Stimulated activated CD8-positive, alpha-beta memory T cell treated with anti-CD3 and anti-CD28 coated beads, Interleukin-15, amount 100 ng/mL, for 24 hours (primary cell): ENCODE measurements at places on chromosomes 7 and 10.

DNA sequence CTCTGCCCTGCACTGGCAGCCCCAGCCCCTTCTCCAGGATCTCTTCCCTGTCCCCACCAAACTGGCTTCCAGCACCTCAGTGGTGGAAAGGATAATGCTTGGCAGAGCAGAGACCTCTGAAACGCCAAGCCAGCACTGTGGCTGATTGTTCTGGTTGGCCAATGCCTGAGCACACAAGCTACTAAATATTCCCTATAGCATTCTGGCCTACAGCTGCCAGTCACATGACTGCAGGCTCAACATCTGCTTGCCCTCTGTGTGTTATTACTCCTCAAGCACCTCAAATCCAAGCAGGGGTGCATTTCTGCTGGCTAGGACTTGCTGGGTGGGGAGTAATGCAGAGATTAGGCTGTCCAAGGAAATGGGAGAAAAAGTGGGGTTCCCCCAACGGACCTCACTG, 6.1 kb downstream of the TBATA start:
- DNase-seq, result no peak

- no peak for DNase-seq
These were observed 66.4 kb upstream of the ATRNL1 start for GRCh38 chr10:115026746-115027140.

GRCh38 chr7:19677180-19677579, 31.7 kb downstream of the POLR1F start:
- DNase-seq, result no peak

DNA sequence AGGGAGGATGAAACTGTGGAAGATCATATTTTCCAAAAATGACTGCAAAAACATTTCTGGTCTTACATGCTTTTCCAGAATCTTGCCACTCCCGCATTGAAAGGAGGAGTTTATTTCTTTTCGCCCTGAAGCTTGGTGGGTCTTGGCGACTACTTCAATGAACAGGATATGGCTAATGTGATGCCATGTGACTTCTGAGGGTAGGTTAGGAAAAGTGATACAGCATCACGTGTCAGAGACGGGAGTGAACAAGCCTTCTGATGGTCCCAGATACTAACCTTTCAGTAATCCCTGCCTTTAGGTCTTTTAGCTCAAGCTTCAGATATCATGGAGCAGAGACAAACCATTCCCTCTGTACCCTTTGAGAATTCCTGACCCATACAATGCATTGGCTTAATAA, 192.2 kb upstream of the HPS1 start:
- DNase-seq, result no peak

DNA sequence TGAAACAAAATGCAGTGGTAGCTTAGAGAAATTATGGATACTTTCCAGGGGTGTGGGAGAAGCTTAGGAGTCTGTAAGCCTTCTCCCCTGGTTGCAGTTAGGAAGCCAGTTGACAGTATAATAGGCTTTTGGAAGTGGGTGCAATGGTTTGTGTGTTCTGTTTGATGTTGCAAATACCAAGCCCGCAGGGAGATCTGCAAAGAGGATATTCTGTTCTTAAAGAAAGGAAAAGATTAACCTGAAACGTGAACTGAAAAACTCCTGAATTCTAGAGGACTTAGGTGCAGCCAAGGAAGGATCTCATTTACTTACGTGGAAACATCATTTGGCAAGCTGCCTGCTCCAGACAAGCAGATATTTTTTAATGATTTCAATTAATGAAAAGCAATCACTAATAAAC, 496.6 kb downstream of the AUTS2 start:
- no peak for DNase-seq

DNA sequence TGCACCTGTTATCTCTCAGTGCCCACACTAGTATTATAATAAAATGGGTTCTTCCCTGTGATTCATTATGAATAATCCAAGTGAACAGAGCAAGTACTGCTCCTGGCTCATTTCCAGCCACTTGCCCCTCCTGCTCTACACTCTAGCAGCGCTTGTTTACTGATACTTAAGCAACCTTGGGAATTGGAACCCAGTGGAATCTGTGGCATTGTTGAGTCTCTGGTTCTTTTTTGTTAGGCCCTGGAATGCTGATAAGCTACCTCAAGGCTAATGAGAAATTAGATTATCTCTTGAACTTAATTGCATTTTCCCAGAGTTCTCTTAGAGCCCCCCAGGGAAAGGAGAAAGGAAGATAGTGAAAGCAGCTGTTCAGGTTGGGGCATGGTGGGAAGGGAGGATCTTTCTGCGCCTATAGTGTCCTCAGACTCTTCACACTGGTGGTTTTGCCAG, 34.0 kb downstream of the PRKAR2B start:
- no peak for DNase-seq

GRCh38 chr7:49772916-49773217, 571 bp upstream of the VWC2 start:
- DNase-seq, result no peak

DNA sequence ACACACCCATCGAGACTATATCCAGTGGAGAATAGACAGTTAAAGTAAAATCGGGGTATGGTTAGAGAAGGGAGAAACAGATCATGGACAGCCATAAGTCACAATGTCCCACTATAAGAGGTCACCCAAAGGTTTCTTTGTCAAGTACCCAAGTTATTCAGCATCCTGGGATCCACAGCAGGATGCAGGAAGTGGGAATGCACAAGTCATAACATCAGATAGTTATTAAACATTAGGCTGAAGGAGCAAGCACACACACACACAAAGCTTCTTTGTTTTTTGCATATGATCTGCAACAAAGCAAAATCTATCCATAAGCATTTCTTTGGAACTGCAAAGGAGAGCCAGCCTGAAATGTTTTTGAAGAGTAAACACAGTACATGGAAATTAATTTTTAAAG, 111.6 kb downstream of the NOC3L start:
- DNase-seq, result no peak

- no peak for DNase-seq
These were observed 565.8 kb upstream of the MGMT start for GRCh38 chr10:128901236-128901635.

GRCh38 chr7:32890793-32891042, 842 bp downstream of the KBTBD2 start:
- DNase-seq, result no peak

- no peak for DNase-seq
These were observed 3.2 kb downstream of the UBE2H start for GRCh38 chr7:129949292-129950133.

- DNase-seq, result no peak
These were observed 42.6 kb upstream of the CXCL12 start for GRCh38 chr10:44427479-44427878.

DNA sequence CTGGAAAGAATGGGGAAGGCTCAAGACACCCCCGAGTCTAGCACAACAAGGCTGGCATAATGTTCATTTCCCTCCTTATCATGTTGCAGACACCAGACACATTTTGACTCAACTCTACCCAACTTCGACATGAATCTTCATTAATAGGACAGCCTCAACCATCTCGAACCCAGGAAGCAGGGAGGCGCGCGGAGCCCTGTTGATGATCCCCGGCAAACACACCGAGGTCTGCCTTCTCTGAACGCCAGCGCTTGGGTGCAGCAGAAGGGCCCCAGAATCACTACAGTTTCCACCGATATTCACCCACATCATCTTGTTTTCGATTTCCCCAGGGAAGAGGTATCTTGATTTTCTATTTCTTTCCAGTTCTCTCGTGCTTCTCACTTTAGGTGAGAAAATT, 563.6 kb downstream of the TCERG1L start:
- no peak for DNase-seq

- DNase-seq, result no peak
These were observed 13.4 kb downstream of the PRKAG2 start for GRCh38 chr7:151863386-151864079.

DNA sequence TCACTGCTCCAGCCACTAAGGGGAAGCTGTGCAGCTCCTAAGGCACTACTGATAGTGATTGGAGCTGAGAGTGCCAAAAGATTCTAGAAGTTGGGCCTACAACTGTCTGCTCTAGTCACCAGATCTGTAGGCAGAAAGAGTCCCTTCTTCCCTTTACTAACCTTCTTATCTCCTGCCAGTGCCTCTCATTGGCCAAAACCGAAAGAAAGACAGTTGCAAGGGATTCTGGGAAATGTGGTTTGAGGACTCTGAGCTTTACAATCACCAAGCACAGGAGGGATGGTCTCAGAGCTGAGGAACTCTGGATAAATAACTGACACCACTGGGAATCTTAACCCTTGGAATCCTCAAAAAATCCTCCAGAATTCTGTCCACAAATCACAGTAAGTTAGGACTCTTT, 615.8 kb downstream of the CCSER2 start:
- no peak for DNase-seq

DNA sequence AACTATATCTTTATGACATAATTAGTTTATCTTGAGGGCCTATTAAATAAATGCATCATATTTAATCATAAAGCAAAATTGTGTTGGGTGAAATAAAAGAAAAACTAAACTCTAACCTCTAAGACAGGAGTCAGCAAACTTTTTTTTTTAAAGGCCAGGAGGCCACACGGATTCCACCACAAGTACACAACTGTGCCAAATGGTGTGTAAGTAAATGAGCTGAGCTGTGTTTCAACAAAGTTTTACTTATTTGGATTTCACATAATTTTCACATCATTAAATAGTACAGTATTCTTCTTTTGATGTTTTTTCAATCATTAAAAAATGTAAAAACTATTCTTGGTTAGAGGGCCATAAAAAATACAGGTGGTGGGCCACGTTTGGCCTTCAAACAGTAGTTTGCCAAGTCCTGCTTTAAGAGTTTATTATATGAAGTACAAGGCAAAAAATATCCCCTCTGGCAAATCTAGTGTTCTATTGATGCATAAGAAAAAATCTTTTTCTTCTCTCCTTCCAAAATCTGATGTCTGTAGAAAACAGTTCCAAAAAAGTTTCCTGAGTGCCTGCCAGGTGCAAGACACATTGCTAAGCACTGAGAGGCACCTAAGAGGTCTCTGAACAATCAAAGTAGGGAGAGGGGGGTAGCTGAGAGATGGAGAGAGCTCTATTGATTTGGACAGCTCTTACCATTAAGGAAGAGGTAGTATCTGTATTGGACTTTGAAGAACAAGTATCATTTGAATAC, 26.5 kb upstream of the SPOCK2 start:
- no peak for DNase-seq

DNA sequence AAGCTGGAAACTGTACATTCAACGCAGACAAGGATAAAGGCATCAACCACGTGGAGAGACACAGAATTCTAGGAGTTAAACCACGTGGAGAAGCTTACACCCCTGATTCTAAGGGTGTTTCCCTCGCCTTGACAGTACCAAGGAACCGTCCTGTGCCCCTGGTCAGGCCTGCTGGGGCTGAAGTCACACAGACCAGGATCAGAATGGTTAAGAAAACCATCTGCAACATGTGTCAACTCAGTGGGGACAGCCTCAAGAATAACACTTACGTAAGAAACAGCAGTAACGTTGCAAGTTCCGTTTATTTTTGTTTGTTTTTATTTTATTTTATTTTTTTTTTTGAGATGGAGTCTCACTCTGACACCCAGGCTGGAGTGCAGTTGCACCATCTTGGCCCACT, 55.6 kb downstream of the CHST15 start:
- DNase-seq, result no peak

DNA sequence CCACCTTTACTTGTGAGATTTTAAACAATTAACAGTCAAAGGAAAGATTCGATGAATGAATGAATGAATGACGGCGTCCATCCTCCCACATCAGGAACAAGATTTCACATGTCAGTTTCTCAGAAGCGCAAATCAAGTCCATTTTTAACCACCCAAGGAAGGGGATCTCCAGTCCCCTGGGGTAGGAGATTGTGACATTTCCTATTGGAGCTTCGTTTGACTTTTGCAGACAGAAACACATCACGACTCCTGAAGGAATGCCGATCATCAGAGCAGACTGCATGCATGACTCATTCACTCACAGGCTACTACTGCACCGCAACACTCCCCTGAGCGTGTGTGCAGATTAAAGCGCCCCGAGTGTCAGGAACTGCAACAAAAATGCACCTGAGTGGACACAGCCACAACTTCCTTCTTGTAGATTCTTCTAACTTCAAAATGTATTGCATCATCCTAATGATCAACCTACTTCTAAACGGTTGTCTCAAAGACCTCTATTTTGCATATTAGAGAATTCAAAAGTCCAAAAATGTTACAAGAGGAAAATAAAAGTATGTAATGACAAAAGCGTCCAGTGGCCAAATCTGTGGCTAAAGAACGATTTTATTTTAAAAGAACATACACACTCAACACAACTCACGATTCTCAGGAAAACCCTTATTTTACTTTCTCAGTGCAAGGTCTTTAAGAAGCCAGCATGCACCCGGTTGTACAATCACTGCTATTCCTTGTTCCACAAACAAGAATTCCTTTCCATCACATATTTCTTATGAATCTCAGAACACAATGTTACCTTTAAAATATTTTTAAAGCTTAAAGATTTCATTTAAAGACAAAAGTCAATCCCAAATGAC, 172.6 kb downstream of the FAM107B start:
- no peak for DNase-seq

GRCh38 chr7:116546054-116546453, 21.2 kb downstream of the CAV1 start:
- no peak for DNase-seq

- no peak for DNase-seq
These were observed 611.9 kb upstream of the FOXK1 start for GRCh38 chr7:4070214-4070613.

DNA sequence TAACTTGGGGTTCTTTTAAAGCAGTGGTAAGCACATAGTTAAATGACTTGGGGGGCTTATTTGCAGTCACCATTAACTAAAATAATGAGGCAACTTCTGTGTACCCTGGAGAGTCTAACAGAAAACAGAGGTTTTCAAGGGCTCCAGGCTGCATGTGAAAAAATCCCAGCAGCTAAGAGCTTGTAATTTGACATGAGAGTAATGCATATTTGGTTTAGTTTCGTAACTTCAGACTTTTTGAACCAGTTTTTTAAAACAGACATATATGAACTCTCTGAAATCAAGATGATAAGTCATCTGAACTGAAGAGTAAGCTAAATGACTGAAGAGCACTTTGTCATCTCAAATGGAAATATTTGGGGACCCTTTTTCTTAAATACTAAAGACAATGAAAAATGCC, 40.2 kb upstream of the IFRD1 start:
- DNase-seq, result no peak

- no peak for DNase-seq
These were observed 103.9 kb downstream of the TNS3 start for GRCh38 chr7:47478017-47478344.

GRCh38 chr7:135166338-135166990, 4.0 kb downstream of the CYREN start:
- no peak for DNase-seq

DNA sequence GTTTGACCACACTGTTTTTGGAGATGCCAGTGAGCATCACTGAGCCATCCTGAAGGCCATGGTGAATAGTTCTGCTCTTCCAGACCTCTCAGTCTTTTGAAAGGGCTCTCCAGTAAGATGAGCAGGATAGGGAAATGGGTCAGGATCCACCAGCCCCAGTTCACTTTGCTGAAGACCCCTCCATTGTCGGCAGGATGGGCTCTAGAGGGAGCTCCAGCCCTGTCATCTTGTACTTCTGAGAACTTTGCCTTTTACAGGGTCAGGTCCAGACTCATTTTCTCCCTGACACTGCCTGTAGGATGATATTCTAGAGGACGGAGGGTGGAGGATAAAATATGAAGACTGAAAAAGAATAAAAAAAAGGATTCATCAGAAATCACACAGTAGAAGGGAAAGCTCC, 13.1 kb downstream of the LHFPL3 start:
- no peak for DNase-seq

- no peak for DNase-seq
These were observed 31.0 kb downstream of the SLIT1 start for GRCh38 chr10:97154781-97155180.
